ENCODE measurements at places on chromosomes 5 and 9.

- no peak for DNase-seq
Observed at GRCh38 chr5:139831624-139832023, 36.0 kb downstream of the PSD2 start.

GRCh38 chr9:110340306-110340705 is 2.6 kb upstream of the TXNDC8 start:
- no peak for DNase-seq

DNA sequence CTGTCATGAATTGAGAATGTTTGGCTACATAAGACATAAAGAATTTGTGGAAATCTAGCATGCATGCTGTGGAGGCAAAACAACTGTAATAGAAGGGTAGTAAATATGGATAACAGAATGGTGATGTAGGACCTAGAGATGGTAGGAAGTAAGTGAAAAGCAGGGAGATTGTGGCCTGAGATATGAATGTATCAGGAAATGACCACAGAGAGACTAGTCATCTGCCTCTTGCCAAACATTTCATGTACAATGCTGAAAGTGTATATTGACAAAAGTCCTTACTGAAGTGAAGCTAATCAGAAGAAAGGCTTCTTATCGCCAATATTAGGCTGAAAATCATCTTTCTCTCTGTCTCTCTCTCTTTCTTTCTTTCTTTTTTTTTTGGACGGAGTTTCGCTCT is 873.1 kb upstream of the CTNND2 start:
- no peak for DNase-seq

DNA sequence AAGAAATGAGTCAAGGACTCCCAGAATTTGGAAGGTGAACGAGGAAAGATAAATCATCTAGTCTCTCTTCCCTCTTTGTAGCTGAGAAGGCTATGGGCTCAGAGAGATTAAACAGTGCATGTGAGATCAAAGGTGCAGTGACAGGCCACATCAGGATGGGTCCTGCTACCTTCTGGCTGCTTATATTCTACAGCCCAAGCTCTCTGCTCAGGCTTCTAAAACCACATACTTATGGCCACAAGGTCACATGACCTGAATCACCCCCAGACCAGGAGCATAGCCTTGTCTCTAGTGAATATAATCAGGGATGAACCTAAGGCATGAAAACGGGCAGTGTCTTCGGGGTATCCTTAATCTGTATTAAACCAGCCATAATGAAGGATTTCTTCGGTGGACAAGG is 158.9 kb downstream of the SEMA5A start:
- DNase-seq, result no peak

DNA sequence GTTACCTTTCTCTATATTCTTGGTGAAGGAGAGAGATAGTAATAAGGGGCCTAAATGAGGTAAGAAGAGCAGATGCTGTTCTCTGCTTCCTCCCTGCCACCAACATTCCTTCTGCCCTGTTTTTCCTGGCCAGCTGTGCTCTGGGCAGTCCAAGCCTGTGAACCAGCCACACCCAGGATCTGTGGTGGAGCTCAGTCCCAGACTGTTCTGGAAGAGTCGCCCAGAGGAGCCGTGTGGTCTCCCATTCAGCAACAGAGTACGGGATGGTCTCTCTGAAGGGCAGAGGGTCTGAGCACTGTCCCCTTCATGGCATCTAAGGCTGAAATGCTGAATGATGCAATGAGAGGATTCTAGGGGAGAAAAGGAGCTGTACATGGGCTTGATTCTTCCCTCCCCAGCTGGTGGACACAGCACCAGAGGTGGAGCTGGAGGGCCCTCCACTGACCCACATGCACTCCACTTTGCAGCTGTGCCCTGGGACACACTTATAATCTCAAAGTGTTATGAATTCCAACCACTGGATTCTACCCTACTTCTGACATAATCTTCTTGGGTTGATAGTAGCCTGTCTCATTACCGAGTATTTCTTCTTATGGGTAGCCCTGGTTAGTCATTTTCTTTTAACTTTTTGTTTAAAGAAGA is 70.8 kb upstream of the RPS23 start:
- no peak for DNase-seq

- DNase-seq, result no peak
Observed at GRCh38 chr9:137951597-137952490, 74.3 kb downstream of the CACNA1B start.

DNA sequence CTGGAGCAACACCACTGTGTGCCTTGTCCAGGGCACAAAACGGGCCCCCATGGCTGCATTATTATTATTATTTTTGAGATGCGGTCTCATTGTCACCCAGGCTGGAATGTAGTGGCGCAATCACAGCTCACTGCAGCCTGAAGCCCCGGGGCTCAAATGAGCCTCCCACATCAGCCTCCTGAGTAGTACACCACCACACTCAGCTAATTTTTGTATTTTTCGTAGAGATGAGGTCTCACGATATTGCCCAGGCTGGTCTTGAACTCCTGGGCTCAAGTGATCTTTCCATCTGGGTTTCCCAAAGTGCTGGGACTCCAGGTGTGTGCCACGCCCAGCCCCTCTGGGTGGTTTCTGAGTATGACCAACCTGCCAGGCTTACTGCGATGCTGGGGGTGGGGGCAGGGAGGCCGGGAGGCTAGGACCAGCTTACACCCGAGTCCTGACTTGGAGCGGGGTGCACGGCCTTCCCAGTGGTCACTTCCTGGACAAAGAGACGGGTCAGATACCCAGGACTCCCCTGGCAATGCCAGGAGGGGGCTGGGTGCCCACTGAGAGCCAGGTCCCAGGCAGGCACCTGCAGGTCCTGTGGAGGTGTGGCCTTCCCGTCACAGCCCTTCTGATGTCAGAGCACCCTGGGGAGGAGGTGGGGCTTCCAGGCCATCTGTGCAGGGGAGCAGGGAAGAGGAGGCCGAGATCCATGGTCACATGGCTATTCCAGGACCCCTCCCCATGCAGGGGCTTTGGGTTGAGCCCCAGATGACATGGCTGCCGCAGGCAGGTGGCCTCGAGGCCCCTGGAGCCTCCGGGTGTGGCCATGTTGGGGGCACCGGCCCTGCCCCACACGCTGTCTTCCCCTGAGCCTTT is 8.3 kb upstream of the NRARP start:
- DNase-seq, result no peak

- DNase-seq, result no peak
Observed at GRCh38 chr9:82549174-82549821, 513.6 kb downstream of the RASEF start.

DNA sequence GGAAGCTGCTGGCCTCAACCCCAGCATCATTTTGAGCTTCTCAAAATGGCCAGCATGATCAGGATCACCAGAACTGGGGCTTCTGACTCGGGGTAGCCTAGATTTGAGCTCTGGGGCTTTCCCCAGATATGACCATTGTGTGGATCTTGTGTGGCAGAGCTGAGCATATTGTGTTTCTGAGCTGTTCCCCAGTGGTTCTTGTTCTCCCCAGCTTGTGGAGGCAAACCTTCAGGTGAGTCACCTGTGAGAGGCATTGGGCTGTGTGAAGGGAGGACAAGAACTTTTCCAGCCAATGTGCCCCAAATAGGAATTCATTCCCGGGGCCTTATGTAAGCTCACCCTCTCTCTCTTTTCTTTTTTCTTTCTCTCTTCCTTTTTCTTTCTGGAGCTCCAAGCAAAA is 80.7 kb upstream of the PITX1 start:
- DNase-seq, result no peak

DNA sequence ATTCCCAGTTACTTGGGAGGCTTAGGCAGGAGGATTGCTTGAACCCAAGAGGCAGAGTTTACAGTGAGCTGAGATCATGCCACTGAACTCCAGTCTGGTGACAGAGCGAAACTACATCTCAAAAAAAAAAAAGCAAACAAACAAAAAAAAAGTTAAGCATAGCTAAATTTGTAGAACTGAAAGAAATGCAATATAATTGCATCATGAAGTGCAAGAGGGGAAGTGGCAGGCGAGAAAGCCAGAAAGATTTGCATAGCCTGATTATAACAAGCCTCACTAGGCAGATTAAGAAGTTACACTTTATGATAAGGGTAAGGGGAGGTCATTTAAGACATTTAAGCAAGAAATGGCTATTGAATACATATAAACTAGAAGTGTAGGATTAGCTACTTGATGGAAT is 187.1 kb downstream of the EDIL3 start:
- no peak for DNase-seq

DNA sequence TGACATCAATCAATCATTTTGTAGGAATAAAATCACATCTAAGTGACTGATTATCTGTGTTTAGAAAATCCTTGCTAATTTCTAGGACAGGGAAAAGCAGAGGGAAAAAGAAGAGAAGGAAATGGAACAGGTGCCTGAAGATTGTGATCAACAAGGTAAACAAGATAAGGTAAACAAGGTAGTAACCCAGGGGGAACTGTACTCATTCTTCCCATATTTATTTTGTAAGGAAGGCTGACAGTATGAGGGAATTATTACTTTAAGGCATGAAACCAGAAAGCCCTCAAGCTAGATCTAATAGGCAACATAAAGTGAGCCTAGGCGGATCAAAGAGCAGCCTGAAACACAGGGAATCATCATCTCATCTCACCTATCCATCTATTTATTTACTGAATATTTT is 231.1 kb downstream of the MLLT3 start:
- no peak for DNase-seq

DNA sequence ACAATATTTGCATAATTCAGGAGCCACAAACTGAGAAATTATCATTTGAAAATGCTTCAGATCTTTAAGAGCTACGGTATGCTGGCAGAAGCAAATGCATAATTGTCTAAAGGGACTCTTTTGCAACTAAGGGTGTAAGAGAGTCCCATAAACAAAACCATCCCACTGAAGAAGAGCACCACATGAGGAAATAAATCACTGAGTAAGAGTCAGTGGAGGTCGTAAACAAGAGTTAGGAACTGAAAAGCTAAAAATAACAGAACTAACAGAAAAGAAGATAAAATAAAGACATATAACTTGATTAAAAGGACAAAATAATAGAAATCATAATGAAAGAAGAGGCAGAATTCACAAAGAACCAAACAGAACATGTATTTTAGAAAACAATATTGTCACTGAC is 3.5 kb upstream of the SMC2 start:
- no peak for DNase-seq

GRCh38 chr5:116953251-116953930 is 378.8 kb upstream of the SEMA6A start:
- DNase-seq, result no peak

- no peak for DNase-seq
Observed at GRCh38 chr5:82285206-82285605, 7.1 kb upstream of the RPS23 start.

GRCh38 chr9:112572416-112572815 is 85.8 kb downstream of the KIAA1958 start:
- no peak for DNase-seq

GRCh38 chr9:89702401-89702800 is 97.6 kb downstream of the GADD45G start:
- DNase-seq, result no peak

DNA sequence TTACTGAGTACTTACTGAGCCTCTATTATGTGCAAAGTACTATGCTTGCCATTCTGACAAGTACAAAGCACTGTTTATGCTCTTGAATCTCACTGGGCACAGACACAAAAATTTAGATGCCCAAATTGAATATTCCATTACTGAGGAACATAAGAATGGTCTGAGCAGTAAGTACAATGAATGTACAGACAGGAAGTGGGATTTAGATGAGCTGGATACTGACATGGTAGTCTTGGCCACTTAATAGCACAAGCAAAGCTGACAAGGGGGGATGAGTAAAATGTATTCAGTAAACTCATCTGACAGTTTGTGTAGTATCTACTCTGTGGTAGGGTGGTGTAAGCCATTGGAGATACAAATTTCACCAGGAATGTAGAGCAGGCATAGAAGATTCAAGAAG is 132.4 kb downstream of the EFNA5 start:
- DNase-seq, result no peak

DNA sequence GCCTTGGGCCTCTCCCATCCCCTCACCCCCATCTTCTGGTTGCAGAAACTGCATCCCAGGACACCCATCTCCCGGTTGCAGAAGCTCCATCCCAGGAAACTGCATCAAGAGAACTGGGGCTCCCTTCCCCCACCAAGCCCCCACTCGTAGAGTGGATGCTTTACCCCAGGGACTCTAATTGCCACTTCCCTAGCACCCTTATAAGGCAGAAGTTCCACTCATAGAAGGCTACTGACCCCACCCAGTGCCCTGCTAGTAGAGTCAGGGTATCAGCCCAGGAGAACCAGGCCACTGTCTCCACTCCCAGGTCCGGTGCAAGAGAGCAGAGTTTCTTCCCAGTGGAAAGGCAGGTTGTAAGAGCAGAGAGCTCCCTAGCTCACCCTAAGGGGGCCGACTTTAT is 12.2 kb upstream of the SYK start:
- no peak for DNase-seq

DNA sequence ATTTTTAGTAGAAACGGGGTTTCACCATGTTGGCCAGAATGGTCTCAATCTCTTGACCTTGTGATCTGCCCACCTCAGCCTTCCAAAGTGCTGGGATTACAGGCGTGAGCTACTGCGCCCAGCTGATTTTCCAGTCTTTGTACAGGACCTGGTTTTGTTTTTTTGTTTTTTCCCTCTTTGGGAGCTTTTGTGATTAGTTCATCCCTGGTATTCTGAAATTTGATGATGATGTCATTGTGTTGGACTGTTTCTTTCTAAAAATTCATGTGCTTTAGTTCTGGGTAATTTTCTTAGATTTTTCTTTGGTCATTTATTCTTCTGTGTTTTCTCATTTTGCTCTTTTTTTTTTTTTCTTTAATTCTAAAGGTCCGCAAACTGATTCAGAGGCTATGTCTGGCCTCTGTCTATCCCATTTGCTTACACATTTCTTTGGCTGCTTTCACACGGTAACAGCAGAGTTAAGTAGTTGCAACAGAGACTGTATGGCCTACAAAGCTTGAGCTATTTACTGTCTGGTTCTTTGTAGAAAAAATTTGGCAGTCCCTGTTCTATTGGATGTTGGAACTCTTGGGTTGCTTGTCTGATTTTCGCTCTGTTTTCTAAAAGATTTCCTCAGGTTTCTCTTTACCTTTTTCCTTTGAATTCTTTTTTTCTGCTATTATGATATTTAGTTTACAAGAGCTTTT is 24.8 kb downstream of the STX17 start:
- no peak for DNase-seq
